ENCODE measurements at places on chromosomes 1 and 21.
A peak's percentile ranks its signal among the peaks of the same experiment; 100 is the strongest.

GRCh38 chr1:147541672-147542568, 619 bp downstream of the BCL9 start:
- DNase-seq, result peak; percentile 39

GRCh38 chr1:85718678-85719340, 10.6 kb upstream of the ZNHIT6 start:
- DNase-seq, result no peak

- peak; percentile 56 for DNase-seq
Observed at GRCh38 chr21:36692835-36693488, 6.0 kb upstream of the SIM2 start.

GRCh38 chr1:154862907-154863306, 7.2 kb downstream of the KCNN3 start:
- DNase-seq, result no peak

DNA sequence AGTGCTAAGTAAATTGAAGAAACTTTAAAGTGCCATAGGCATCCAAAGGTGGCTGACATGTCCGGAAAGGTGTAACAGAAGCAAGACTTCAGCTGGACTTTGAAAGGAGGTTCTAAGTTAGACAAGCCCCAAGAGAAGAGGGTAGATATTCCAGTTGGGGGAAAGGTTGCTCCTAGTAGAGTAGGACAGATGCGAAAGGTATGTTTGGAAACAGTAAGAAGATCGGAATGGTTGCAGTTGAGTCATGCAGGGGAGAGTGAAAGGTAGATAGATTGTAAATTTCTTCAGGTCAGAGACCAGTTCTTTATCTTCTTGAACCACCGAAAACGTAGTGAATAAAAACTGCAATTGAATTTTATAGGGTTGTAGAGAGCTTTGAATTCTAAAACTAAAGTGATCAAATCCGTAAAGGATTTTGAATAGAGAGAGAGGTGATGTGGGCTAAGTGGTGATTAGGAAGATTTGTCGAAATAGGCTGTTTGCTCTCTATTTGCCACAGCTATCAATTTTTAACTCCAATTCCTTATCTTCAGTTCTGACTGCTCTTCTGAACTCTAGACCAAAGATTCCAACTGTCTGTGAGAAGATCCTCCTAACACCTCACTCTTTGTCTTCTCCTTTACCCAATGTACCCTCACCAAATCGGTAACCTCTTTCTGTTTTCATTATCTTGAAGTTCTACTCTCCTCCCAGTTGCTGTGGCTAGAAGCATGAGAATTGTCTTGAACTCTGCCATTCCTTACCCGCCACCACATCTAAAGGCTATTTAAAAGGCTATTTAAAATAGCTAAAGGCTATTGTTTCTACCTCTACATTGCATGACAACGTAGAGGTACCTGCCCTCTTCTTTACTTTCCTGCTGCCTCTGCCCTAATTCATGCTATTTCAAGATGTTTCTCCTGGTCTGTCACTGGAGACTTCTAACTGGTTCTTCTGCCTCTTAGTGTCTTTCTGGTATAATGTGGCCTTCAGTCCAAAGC, 16.7 kb downstream of the MACF1 start:
- peak; percentile 22 for DNase-seq

DNA sequence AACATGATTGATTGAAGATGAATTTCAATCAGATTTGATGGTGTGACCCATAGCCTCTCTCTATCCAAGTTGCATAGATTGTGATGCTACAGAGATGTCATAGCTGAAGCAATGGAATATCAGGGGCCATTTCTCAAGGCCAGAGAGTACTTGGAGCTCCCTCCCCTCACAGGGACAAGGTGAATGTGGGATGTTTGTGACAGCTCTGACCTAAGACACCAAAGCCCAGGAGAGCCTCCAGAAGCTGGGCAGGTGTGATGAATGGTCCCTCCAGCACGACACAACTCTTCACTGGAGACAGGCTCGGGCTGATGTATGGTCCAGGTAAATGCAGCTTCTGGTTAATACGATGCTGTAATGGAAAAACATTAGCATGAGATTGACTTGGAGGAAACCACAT, 101.0 kb upstream of the ZC3H12A start:
- DNase-seq, result no peak

DNA sequence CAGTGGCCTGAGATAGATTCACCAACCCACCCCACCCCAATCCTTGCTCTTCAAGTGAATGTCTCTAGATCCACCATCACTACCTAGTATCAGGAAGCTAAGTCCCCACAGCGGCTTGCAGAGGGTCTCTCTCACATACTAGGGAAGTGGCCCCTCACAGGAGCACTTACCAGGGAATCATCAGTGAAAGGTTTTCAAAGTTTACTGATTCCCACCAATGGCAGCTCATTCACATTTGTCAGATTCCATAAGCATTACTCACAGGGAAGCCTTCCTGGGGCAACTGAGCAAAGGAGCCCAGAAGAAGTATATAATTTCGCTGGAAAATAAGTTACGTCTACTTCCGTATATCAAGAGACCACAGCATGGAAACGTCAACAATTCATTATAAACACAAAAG, 120.8 kb downstream of the GREM2 start:
- DNase-seq, result peak; percentile 47

DNA sequence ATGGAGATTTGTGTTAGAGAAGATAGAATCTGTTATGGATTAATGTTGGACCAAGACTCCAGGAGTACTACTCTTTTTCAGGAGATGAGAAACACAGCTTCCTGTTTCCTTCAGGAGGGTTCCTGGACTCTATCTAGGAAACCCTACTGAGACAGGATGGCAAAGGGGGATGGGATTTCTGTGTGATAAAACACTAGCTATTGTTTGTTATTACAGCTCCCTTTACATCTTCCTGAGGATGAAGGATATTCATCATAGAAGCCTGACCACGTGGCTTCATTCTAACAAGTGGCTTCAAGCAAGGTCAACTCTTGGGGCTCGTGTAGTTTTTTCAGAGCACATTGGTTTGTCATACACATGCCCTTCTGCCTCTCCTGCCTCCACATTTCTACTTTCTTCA, 33.3 kb downstream of the RGL1 start:
- no peak for DNase-seq

DNA sequence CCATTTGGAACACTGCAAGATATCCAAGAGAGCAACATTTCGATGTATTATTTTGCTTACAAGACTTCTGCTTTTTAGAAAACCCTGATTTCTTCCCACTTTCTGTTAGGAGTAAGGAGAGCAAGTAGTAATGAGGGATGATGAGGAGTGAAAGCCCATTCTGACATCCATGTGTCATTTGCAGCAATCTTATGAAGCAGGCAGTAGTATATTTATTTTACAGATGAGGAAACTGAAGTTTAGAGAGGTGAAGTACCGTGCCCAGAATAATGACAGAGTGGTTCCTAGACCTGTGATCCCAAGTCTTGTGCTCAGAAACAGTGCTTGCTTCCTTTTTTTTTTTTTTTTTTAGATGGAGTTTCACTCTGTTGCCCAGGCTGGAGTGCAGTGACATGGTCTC, 7.1 kb upstream of the ZSCAN20 start:
- no peak for DNase-seq

- DNase-seq, result no peak
Observed at GRCh38 chr1:197916500-197916983, 630 bp upstream of the LHX9 start.

DNA sequence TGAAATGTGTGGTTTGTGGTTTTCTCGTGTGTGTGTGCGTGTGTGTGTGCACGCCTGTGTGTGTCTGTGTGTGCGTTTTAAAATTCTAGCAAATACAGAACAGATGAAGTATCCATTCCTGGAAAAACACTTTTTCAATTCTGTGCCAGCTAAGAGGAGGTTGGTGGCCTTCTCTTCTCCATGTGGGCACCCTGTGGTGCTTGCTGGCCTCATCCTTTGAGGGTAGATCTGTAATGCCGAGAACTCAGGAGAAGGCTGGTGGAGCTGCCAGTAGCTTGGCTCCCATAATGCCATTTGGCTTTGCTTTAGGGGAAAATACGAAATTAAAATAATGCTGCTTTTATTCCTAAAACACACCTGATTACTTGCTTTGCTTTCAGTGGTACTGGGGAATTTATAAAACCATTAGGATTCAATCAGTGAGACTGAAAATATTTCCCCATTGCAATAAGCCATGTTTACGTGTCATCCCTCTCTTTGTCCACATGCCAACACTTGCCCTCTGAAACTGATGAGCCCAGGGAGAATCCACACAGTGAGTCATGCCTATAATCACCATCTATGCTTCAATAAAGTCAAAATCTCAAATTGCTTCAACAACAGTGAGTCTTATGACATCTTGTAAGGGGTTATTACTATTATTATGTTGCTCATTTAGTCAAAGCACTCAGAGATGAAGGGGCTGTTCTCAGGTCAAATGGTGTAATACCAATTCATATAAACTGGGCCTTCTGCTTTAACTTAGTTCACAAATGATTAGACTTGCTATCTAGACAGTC, 39.2 kb downstream of the ABCA4 start:
- DNase-seq, result peak; percentile 82

DNA sequence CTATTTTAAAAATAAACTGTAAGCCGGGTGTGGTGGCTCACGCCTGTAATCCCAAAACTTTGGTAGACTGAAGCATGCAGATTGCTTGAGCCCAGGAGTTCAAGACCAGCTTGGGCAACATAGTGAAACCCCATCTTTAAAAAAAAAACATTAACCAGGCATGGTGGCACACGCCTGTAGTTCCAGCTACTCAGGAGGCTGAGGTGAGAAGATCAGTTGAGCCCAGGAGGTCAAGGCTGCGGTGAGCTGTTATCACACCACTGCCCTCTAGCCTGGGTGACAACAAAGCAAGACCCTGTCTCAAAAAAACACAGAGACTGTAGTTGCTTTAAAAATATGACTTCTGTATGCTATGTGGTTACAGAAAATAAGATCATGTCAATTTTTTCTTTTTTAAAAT, 24.3 kb upstream of the LSS start:
- DNase-seq, result no peak

DNA sequence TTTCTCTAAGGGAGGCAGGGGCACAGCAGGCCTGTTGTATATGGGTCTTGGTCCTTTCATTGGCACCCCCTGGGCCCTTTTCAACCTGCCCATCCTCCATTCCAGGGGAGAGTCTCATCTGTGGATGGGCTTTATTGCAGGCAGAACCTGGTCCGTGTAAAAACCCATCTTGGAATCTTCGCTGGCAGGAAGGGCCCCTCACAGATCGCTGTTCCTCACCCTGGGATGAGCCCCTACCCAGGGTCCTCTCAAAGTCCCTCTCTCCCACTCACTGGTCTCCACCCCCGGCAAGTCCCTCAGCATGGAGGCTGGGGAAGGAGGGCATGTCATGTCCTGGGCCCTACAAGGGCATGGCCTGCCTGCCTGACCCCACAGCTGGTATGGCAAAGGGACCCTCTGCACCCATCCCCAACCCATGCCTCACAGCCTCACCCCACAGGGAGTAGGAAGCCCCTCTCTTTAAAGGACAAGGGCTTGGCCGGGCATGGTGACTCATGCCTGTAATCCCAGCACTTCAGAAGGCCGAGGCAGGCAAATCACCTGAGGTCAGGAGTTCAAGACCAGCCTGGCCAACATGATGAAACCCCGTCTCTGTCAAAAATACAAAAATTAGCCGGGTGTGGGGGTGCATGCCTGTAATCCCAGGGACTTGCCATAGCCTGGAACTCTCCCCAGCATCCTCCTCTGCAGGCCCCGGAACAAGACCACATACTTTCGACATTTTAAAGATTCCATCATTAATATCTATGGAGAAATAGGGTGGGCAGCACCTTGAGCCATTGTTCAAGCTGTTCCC, 13.2 kb upstream of the CDA start:
- DNase-seq, result no peak

DNA sequence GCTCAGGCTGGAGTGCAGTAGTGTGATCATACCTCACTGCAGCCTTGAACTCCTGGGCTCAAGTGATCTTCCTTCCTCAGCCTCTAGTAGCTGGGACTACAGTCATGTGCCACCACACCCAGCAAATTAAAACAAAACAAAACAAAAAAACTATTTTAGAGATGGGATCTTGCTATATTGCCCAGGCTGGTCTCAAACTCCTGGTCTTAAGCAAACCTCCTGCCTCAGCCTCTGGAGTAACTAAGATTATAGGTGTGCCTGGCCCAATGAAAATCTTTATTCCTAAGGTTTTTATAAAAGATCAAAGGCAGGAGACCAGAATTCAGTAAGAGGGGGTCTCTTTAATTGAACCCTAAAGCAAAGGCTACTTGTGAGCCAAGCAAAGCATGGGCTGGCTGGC, 10.1 kb downstream of the INAVA start:
- no peak for DNase-seq

DNA sequence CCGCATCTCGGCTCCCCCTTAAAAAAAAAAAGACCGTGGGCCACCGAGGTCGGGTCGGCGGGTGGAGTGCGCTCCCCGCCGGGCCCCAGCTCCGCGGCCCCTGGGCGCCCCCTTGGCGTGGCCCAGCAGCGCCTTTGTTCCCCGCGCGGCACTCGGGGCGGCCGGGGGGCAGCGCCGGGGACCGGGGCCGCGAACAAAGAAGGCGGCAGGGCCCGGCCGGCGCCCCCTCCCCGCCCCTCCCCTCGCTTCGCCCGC, 571 bp downstream of the MARCKSL1 start:
- DNase-seq, result no peak

DNA sequence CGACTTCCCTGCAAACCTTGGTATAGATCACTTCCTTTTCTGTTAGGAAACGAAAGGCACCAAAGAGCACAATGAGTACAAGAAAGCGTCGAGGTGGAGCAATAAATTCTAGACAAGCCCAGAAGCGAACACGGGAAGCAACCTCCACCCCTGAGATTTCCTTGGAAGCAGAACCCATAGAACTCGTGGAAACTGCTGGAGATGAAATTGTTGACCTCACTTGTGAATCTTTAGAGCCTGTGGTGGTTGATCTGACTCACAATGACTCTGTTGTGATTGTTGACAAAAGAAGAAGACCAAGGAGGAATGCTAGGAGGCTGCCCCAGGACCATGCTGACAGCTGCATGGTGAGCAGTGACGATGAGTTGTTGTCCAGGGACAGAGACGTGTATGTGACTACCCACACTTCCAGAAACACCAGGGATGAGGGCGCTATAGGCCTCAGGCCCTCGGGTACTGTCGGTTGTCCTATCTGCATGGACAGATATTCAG, 18.5 kb downstream of the FAM89A start:
- DNase-seq, result no peak
